ENCODE measurements at places on chromosomes 12 and 14.

GRCh38 chr14:102362084-102362483 is 606 bp downstream of the CINP start:
- DNase-seq, result peak; percentile 2

GRCh38 chr12:131808744-131809371 is 19.3 kb upstream of the MMP17 start:
- DNase-seq, result no peak

GRCh38 chr12:104514092-104514810 is 57.5 kb downstream of the CHST11 start:
- DNase-seq, result no peak

DNA sequence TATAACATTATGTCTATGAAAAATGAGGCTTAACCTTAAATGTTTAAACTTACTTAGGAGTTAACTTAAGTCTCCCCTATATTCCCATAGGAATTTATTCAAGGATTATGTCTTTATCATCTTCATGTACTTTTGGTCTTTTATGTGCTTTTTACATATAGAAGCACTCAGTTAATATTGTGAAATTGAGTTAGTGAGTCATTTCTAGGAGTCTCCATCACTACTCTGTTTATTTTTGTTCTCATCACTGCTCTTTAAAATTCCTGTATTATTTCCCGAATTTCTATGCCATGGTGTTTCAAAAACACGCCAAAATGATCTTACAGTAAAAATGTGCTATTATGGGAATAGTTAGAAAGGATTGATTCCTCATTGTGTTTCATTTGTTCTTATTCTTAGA is 31.6 kb downstream of the TBC1D15 start:
- DNase-seq, result no peak

DNA sequence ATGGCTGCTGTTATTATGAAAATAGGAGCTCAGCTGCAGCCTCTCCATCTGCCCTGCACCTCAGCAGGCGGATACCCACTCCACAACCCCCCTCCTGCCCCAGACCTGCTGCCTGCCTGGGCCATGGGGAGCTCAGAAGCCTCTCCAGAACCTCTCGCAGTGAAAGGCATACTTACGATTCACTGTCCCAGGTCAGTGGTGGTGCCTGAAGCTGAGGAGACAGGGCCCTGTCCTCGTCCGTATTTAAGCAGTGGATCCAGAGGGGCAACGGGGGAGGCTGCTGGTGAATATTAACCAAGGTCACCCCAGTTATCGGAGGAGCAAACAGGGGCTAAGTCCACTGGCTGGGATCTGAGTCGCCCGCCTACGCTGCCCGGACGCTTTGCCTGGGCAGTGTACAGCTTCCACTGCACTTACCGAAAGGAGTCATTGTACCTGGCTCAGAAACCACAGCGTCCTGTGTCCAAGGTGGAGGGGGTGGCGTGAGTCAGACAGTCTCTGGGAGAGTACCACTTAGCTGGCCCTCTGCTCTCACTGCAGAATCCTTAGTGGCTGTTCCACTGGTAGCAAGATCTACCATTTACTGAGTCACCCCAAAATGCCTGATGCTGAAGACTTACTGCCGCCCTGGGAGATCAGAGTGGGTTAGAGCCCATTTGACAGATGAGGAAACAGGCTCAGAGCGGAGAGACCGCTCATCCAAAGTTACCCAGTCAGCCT is at the start of gene SERPINA1:
Gene SERPINA1, minus strand, starts transcription at position 219 of the 720 bp plus-strand sequence. CDS start 5,365 bp downstream, outside the sequence.
- no peak for DNase-seq

Data from Kasumi-1 (cell line).